Body of pancreas (tissue), 4 donors: ENCODE measurements at places on chromosomes 1 and 21. TPM values are rescaled to one million over a fixed set of nuclear protein-coding genes. Genes with fewer than 3 reads are reported as not detected.

SLC16A1 gene
- total RNA-seq, result 2.9 TPM

BARHL2 gene
- not detected for total RNA-seq

RAB4A gene
- 69.0 TPM for total RNA-seq

SH2D2A gene
- total RNA-seq, result not detected

SPRR1B gene
- total RNA-seq, result not detected

CGN gene
- 42.8 TPM for total RNA-seq

LRRIQ3 gene
- total RNA-seq, result 0.26 TPM

PRR9 gene
- total RNA-seq, result not detected

TADA1 gene
- total RNA-seq, result 0.99 TPM

MARK1 gene
- total RNA-seq, result 2.1 TPM

FPGT gene
- total RNA-seq, result 15.8 TPM

C1orf105 gene
- not detected for total RNA-seq

- no peaks in the 10 kb centered on the region for H3K27me3 ChIP-seq
- H3K4me1 ChIP-seq, result no peaks in the 10 kb centered on the region
- no peaks in the 10 kb centered on the region for H3K36me3 ChIP-seq
- no peak overlapping the region for H3K27ac ChIP-seq
- no peak for DNase-seq
Observed at GRCh38 chr1:118621839-118622238, 366.3 kb downstream of the TBX15 start.

GRCh38 chr1:173478094-173478674 is 1.0 kb downstream of the PRDX6 start:
- peaks cover 43% of the 10 kb centered on the region for H3K4me1 ChIP-seq
- peak overlapping the region; percentile 98 for H3K27ac ChIP-seq
- DNase-seq, result peak; percentile 82

DNA sequence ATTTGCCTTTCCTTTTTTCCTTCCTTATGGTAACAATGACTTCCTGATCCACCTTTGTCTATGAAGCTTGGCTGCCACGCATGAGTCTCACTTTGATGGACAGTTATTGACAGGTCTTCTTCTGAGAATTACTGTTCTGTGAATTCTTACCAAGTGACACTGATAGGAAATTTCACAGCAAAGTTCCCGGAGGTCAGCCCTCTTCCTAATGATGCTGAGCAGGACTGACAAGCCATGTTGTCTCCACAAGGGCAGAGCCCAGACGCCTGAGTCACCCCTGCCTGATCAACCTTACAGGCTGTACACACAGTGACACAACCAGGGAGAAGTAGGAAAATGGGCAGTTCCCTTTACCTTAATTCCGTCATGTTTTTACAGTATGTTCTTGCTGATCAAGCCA is 44.2 kb downstream of the ZC3H11B start:
- no peak overlapping the region for H3K4me3 ChIP-seq
- H3K27ac ChIP-seq, result no peak overlapping the region
- DNase-seq, result no peak
- no peaks in the 10 kb centered on the region for H3K36me3 ChIP-seq
- no peaks in the 10 kb centered on the region for H3K27me3 ChIP-seq

GRCh38 chr21:45986316-45987051 is 4.9 kb downstream of the COL6A1 start:
- no peaks in the 10 kb centered on the region for H3K36me3 ChIP-seq
- no peak overlapping the region for H3K4me3 ChIP-seq
- H3K27ac ChIP-seq, result no peak overlapping the region
- H3K27me3 ChIP-seq, result no peaks in the 10 kb centered on the region
- peaks cover 17% of the 10 kb centered on the region for H3K4me1 ChIP-seq

- H3K4me3 ChIP-seq, result no peak overlapping the region
- no peak for DNase-seq
- H3K27me3 ChIP-seq, result no peaks in the 10 kb centered on the region
- H3K4me1 ChIP-seq, result peaks cover 19% of the 10 kb centered on the region
- H3K36me3 ChIP-seq, result no peaks in the 10 kb centered on the region
- no peak overlapping the region for H3K27ac ChIP-seq
Observed at GRCh38 chr1:172320733-172321132, 99.8 kb upstream of the C1orf105 start.

DNA sequence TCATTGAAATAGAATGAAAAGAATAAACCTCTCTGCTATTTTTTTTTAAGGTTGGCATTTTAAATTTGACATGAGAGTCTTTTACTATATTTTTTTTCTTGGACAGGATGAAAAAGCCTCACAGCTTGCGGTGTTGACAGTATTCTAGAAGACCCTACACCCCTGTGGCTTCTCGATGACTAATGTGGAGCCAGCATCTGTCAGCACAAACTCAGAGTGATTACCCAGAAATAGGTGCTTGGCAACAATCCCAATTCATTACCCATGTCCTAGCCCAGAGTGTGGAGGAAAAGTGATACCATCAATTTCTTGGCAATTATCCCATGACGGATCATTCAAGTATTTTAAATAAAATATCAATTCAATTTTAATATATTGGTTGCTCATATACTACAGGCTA is 186.8 kb upstream of the MAP1LC3C start:
- DNase-seq, result no peak
- no peaks in the 10 kb centered on the region for H3K4me1 ChIP-seq
- H3K36me3 ChIP-seq, result no peaks in the 10 kb centered on the region
- no peak overlapping the region for H3K4me3 ChIP-seq
- H3K27me3 ChIP-seq, result no peaks in the 10 kb centered on the region

DNA sequence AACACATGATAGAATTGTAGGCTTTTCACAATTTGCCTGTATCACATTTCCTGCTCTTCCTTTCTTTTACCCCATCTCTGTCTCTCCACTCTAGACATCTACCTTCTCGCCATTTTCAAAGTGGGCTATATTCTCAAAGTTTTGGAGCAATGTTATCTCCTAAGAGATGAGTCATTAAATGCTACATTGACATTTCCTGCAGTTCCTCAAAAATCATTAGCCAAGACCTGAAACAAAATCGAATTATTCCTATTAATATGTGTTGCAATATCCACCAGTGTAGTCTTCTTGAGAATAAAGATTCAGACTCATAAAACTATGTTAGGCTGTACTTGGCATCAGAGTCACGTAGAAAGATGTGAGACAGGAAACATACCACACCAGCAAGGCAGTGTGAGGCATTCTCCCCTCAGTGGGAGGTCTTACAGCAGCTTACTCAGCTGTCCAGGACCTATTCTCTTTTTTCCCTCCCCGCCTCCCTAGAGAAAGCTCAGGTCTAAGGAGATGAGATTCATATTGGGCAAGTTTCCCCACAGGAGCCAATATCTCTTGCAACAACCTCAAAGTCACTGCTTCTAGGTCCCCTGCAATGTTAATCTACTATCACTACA is 38.8 kb downstream of the FRRS1 start:
- H3K36me3 ChIP-seq, result no peaks in the 10 kb centered on the region
- no peak for DNase-seq
- H3K27me3 ChIP-seq, result no peaks in the 10 kb centered on the region
- no peak overlapping the region for H3K27ac ChIP-seq
- no peaks in the 10 kb centered on the region for H3K4me1 ChIP-seq

- H3K36me3 ChIP-seq, result no peaks in the 10 kb centered on the region
- peaks cover 17% of the 10 kb centered on the region for H3K4me1 ChIP-seq
- no peaks in the 10 kb centered on the region for H3K27me3 ChIP-seq
- no peak overlapping the region for H3K27ac ChIP-seq
- no peak overlapping the region for H3K4me3 ChIP-seq
- DNase-seq, result no peak
Observed at GRCh38 chr1:162025541-162025940, 1.9 kb upstream of the OLFML2B start.

DNA sequence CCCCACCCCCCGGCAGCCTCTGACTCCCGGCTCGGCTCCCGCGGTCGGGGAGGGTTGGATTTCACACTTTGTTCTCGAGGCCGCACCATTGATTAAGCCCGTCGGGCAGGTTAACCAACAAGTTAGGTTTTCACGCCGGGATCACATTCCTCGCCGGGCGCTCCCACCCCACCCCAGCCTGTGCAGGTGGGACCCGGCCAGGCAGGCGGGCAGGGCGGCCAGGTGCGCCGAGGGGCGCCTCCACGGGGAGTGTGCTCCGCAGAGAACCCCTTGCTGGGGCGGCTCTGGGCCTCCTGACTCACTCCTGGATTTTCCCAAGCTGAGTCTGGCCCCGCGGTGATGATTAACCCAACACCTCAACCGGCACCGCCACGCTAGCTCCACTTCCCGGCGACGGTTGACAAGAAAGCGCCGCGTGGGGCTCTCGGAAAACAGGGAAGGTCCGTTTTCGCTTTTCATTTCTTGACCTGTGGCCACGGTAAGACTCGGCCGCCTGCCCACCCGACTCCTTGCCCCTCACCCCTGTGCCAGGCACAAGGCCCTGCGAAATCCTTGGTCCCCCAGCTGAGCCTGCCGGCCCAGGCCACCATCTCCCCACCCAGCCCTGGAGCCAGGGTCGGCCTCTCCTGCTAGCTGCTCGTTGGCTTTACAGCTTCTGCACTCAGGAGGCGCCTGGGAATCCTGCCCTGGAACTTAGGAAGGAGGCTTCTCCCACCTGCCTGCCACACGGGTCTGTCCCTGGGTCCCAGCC is 8.8 kb upstream of the TTLL10 start:
- no peaks in the 10 kb centered on the region for H3K36me3 ChIP-seq
- H3K27ac ChIP-seq, result peak overlapping the region; percentile 97
- H3K27me3 ChIP-seq, result no peaks in the 10 kb centered on the region
- peak; percentile 77 for DNase-seq
- peak overlapping the region; percentile 40 for H3K4me3 ChIP-seq

GRCh38 chr1:43426221-43426620 is 27.5 kb downstream of the HYI start:
- H3K27me3 ChIP-seq, result no peaks in the 10 kb centered on the region
- DNase-seq, result no peak
- no peak overlapping the region for H3K27ac ChIP-seq
- H3K36me3 ChIP-seq, result peaks cover 5% of the 10 kb centered on the region
- H3K4me3 ChIP-seq, result no peak overlapping the region

GRCh38 chr1:64686828-64687724 is 57.8 kb upstream of the RAVER2 start:
- H3K27me3 ChIP-seq, result no peaks in the 10 kb centered on the region
- H3K27ac ChIP-seq, result no peak overlapping the region
- DNase-seq, result peak; percentile 49
- H3K4me1 ChIP-seq, result no peaks in the 10 kb centered on the region
- H3K36me3 ChIP-seq, result no peaks in the 10 kb centered on the region
- H3K4me3 ChIP-seq, result no peak overlapping the region

- no peak overlapping the region for H3K4me3 ChIP-seq
- no peak overlapping the region for H3K27ac ChIP-seq
- H3K36me3 ChIP-seq, result no peaks in the 10 kb centered on the region
- H3K4me1 ChIP-seq, result no peaks in the 10 kb centered on the region
Observed at GRCh38 chr21:37837381-37837780, 78.9 kb downstream of the KCNJ6 start.

DNA sequence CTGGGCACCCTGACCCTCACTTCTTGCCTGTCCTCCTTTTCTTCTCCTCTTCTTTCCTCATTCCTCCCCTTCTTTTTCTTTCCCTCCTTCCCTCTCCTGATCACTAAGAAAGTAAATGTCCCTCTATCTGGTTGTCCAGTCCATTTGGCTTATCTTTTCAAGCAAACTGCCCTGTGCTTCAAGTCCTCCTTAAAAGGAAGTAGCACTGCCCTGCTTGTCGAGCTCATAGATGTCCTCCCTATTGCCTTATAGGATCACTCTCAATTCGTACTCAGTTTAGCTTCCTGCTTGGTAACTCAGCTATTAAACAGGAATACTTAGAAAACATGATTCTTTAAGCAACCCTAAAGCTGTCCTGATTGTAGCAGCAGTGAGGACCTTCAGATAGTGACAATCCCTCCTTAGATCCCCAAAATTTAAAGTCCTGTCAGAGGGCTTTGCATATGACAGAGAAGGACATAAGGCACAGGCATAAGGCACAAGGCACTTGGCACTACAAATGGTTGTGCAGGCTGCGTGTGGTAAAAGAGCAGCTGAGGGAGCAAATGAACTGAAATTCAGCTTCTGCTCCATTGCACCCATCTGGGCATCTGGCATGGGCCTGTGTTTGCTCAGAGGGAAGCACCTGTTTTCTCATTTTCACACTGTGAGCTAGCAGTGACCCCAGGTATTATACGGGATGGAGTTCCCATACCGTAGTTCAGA is 26.1 kb upstream of the SLAMF6 start:
- no peak overlapping the region for H3K27ac ChIP-seq
- H3K27me3 ChIP-seq, result no peaks in the 10 kb centered on the region
- no peak for DNase-seq
- H3K36me3 ChIP-seq, result peaks cover 3% of the 10 kb centered on the region
- H3K4me3 ChIP-seq, result no peak overlapping the region
- peaks cover 26% of the 10 kb centered on the region for H3K4me1 ChIP-seq

- no peak overlapping the region for H3K27ac ChIP-seq
- no peak for DNase-seq
- no peak overlapping the region for H3K4me3 ChIP-seq
- no peaks in the 10 kb centered on the region for H3K27me3 ChIP-seq
Observed at GRCh38 chr1:7319196-7319595, 451.9 kb upstream of the VAMP3 start.

DNA sequence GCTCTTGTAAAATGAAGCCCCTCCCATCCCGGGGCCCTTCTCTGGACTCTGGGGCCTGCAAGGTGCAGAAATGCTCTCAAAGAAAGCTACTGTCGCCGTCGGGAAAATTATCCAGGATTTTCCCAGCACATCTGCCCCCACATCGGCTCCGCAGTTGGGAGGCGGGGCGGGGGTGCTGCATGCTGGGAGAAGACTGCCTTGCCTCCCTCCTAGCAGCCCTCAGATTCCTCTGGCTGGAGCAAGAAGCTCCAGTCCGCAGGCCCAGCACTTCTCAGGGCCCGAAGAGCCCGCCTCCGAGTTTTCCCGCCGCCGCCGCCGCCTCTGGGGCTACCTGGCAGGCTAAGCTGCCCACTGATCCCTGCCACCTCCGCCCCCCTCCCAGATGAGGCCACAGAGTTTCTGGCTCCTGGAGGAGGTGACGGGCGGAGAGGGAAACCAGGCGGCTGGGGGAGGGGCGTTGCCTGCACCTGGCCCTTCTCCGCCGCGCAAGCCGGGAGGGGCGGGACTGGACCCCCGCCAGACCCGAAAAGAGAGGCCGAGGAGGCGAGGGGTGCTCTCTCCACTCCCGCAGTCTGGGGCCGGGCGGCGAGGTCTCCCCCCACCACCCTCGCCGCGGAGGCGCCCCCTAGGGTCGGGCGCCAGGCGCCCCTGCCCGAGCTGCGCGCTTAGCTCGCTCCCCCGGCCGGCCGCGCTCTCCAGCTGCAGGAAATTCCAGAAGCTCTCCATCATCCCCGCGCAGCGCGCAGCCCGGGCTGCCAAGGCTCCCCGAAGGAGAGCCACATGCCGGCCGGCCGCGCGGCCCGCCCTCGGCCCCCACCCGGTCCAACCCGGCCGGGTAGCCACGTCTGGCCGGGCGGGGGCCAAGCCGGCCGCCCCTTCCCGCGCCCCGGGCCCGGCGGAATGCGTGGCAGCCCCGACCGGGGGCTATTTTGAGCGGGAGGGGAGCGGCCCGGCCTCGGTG is 28.8 kb downstream of the AHDC1 start:
- no peaks in the 10 kb centered on the region for H3K36me3 ChIP-seq
- H3K4me3 ChIP-seq, result peak overlapping the region; percentile 6
- peaks cover 66% of the 10 kb centered on the region for H3K4me1 ChIP-seq
- no peaks in the 10 kb centered on the region for H3K27me3 ChIP-seq
- DNase-seq, result peak; percentile 92
- peak overlapping the region; percentile 96 for H3K27ac ChIP-seq
